T47D (cell line): ENCODE measurements at places on chromosomes 12 and 14.

- no peak for DNase-seq
Observed at GRCh38 chr12:83827193-83827592, 1085.4 kb downstream of the SLC6A15 start.

DNA sequence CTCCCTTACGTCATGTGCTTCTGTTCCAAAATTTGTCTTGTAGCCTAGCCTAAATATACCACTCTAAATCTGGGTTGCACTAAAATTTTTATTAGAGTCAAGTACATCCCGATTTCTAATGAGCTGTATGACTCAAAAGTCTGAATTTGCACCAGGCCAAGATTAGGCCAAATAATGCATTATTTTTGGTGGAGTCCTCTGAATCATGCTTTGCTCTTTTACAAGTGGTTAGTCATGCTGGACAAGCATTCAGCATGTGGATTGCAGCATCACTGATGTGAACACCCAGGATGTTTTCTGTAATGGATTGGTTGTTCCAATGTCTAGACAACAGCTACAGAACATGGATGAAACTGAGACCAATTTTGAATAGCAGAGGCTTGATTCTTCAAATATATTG is 23.7 kb downstream of the HEBP1 start:
- no peak for DNase-seq

GRCh38 chr12:110846615-110847566 is at the start of gene CCDC63:
CCDC63 (plus strand) TSS chr12:110846987; CDS start chr12:110852955, 5,968 bp downstream.
- no peak for DNase-seq

DNA sequence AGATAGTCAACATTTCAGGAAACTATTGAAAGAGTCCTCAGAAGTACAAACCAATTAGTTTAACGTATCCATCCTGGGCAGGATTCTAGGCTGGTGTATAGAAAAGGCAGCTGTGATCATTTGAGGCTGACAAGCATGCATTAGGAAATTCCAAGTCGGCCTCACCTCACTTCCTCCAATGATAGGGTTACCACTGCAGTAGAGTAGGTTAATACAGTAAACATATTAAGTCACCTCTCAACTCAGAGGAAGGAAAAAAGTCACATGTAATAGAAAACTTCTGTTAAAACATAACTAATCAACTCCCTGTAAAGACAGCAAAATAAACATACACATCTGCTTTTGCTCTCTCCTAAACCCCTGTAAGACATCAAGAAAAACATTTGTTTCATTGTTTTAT is 33.5 kb downstream of the MED13L start:
- peak; percentile 62 for DNase-seq

DNA sequence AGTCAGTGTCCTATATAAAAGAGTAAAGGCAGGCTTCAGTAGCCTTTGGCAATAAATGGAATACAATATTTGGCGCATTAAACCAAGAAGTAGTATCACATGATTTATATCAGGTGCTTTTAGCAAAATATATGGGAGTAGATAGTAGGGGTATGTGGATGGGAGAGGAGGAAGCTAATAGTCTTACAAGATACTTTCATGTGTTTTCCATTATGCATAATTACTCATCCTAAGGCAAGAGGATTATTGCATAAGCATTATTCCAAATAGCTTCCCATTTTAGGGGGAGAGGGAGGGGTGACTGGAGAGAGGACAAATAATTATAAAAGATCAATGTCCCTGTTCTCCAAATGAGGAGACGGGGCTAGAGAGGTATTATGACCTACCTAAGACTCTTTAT is 104.3 kb downstream of the DUSP6 start:
- no peak for DNase-seq

DNA sequence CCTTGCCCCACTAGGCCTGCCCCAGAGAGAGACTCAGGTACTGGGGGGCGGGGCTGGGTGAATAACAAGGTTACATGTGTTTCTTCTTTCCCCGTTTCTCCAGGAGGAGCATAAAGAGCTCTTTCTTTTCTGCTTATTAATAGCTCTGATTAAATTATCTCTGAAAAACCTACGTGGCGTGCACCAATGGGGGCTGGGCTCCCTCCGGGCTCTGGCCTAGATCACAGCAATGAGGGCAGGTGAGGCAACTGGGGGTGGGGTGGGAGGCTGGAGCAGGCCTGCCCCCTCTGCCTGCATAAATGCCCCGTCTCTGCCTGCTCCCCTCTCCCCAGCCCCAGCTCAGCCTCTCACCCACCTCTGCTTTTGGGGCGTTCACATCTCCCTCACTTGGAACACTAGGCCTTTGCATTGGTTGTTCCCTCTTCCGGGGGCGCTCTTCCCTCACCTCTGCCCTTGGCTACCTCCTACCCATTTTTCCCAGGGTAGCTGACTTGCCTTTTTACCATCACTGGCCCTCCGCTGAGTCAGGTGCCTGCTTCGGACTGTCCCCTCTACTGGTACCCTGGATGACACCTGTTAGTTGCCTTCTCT is 4.1 kb upstream of the FAM222A start:
- no peak for DNase-seq

DNA sequence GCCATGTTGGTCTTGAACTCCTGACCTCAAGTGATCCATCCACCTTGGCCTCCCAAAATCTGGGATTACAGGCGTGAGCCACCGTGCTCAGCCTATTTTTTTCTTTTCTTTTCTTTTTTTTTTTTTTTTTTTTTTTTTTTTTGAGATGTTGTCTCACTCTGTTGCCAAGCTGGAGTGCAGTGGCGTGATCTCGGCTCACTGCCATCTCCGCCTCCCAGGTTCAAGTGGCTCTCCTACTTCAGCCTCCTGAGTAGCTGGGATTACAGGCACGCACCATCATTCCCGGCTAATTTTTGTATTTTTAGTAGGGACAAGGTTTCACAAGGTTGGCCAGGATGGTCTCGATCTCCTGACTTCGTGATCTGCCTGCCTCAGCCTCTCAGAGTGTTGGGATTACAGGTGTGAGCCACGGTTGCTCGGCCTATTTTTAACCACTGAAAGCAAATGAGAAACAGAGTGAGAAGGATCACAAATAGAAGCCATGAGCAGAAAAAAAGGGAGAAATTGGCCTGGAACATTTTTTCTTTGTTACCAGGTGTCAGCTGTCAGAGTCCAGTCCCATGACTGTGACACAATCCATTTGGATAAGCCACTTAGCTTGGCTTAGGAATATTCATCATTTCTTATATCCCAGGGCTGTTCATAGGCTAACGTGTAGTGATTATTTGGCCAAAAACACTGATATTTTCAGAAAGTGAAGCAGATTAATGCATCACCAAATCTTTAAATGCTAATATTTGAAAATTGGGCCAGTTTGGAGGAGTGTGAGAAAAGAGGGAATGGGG is 7.9 kb upstream of the NFKBIA start:
- no peak for DNase-seq

GRCh38 chr14:78721756-78722480 is 551.7 kb downstream of the NRXN3 start:
- DNase-seq = no peak

GRCh38 chr14:92599811-92600210 is 86.2 kb downstream of the RIN3 start:
- DNase-seq = no peak

GRCh38 chr14:78075033-78075432 is 95.1 kb upstream of the NRXN3 start:
- DNase-seq = no peak

- DNase-seq = no peak
Observed at GRCh38 chr12:128091951-128092382, 175.0 kb upstream of the TMEM132C start.

DNA sequence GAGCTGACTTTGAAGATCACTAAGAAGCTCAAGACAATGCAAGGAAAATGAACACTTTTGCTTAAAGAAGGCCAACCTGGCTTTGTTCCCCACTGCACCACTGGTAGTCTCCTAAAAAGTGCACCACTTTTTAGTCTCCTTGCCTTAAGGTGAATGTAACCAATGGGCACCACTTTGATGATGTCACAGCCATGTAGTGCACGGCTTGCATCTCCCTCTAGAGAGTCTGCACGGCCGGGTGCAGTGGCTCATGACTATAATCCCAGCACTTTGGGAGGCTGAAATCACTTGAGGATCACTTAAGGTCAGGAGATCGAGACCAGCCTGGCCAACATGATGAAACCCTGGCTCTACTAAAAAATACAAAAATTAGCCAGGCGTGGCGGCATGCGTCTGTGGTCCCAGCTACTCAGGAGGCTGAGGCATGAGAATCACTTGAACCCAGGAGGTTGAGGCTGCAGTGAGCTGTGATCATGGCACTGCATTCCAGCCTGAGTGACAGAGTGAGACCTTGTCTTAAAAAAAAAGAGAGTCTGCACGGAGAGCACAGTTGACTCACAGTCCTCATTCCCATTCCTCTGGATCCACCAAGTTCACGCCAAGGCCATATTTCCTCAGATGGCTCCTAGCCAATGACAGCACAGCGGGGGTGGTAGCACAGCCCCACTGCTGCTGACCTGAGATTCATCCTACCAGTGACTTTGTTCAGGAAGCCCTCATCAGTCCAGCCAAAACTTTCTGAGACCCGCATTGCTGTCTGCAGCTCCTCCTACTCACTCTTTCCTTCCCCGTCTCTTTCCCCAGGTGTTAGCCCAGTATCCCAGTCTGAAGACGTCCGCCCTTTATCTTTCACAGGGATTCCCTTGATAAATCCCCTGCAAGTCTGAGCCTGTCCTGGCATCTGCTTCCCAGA is 16.5 kb upstream of the IFT81 start:
- DNase-seq = no peak

DNA sequence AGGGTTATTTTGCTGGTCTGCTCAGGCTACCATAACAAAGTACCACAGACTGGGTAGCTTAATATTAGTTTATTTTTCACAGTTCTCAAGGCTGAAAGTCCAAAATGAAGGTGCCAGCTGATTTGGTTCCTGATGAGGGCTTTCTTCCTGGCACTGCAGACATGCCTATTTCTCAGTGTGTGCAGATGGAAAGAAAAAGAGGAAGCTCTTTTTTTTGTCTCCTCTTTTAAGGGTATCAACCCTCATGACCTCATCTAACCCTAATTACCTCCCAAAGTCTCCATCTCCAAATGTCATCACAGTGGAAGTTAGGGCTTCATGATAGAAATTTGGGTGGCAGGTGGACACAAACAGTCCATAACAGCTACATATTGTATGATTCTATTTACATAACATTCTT is 25.0 kb upstream of the POLR3B start:
- DNase-seq = no peak

DNA sequence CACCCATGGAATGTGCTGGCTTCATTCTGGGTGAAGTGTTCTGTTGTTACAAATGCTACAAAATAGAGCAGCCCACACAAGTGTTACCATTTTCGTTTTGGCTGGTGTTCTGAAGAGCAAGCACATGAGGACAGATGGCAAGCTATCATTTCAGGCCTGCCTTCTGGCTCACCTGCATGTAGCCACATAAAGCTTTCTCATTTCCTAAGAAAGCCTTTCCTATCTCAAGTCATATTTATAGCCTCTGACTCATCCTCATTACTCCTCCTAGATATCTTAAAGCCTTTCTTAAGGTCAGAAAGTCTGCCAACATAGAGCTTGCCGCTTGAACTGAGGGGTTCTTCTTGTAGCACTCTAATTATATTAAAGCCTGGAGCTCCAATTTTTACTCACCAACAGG is 89.0 kb downstream of the PTPRR start:
- DNase-seq = no peak

DNA sequence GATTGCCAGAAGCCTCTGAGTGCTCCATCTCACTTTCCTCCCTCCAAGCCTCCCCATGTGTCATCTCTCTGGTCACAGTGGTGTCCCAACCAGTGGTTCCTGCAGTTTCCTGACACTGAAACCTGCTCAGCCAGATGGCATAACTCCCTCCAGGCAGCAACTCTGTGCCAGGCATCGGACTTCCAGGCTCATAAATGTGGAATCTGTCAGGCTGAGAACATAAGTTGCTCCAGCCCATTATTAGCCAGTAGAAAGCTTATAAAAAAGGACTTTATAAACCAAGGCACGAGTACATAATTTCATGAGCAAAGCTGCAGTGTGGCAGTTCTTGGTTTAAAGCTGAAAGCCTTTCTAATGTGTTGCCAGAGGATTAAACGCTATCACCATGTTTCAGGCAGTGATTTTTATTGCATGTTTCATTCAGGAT is 194.3 kb downstream of the DACT1 start:
- DNase-seq = peak; percentile 35

GRCh38 chr12:118432812-118433545 is 56.6 kb downstream of the SUDS3 start:
- no peak for DNase-seq

DNA sequence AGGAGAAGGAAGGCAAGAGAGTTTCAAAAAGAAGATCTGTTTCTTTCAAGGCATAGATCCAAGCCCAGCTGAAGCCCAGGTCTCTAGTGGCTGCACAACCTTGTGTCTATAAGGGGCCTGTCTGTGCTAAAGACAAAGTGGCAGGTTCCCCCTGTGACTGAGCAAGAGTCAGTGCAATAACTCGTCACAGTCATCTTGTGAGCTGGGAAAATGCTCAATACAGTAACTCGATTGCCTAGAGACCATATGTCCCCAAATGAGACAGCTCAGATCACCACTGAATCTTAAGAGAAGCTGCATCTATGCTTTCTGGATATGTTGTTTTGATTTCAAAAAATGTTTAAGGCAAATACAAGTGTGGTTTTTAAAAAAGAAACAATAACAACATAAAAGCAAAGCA is 24.2 kb downstream of the ST8SIA1 start:
- DNase-seq = no peak

GRCh38 chr14:81890020-81890419 is 356.4 kb upstream of the SEL1L start:
- DNase-seq = no peak

DNA sequence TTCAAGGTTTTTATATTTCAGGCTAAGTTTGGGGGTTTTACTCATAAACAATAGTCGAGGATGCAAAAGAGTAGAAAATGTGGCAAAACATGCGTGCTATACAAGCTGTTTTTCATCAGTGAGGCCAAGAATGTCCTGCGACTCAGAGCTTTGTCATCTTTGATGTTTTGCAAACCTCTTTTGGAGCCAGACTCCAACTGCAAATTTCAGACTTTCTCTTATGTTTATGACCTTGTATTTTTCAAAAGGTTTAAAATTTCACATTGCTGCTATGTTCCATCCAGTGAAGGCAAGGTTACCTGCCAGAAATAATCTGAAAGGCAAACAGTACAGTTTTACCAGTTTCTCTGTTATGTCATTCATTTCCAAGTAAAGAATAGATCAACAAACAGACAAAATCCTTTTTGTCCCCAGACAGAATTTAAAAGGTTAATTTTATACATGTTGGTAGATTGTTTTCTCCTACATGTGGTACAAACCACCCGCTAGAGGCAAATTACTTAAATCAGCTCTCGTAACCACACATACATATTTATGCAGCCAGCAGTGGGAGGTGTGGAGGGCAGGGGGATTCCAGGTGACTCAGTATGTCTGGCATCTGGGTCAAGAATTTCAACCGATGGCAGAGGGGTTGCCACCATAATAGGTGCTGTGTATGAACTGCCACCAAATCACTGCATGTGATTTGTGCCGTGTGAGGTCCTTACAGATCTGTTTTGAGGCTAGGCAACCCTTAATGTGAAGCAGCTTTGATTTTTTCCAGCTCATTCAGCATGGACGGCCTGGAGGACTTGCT is 119.8 kb upstream of the CPM start:
- peak; percentile 23 for DNase-seq

DNA sequence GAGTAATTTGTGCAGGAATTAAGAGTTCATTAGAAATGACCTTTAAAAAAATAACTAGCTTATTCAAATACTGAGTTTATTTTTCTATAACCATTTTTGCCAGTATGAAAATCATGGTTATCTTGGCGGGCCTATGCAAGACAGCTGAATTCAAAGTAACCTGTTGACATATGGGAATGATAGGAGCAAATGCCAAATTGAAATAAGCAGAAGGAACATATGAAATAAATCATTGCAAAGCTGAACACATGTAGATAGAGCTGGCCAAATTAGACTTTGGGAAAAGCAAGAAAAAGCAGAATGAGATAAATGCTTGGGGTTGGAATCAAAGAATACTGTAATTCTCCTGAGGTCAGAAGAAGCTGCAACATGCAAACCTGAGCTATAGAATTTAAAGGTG is 372.5 kb downstream of the ADAMTS20 start:
- no peak for DNase-seq
